ENCODE measurements at places on chromosomes 6 and 20.
A peak's percentile ranks its signal among the peaks of the same experiment; 100 is the strongest.

DNA sequence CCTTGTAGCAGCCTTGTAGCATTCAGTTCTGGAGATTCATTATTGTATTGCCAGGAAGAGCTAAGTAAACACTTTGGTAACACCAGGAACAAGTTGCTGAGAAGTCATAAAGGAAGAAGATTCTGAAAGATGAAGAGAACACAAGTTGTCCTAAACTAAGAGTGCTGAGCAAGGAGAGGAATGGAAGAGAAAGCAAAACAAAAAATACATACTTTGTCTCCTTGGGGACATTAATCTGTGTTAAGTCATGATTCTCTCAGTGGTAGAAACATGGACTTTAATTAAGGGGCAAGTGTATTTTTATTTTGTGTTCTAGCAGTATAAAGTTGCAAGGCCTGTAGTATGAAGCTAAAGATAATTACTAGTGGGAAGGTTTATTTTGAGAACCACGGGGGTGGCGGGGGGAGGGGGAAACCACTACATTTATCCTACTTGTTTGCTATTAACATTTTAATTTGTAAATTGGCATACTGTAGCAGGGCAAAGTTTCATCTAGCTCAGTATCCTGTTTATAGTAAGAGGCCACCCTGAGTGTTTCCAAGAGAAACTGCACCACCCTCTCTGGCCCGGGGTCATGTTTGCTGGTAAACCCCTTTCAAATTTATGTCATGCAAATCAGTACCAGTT is 463.0 kb downstream of the CDKAL1 start:
- DNase-seq = no peak

DNA sequence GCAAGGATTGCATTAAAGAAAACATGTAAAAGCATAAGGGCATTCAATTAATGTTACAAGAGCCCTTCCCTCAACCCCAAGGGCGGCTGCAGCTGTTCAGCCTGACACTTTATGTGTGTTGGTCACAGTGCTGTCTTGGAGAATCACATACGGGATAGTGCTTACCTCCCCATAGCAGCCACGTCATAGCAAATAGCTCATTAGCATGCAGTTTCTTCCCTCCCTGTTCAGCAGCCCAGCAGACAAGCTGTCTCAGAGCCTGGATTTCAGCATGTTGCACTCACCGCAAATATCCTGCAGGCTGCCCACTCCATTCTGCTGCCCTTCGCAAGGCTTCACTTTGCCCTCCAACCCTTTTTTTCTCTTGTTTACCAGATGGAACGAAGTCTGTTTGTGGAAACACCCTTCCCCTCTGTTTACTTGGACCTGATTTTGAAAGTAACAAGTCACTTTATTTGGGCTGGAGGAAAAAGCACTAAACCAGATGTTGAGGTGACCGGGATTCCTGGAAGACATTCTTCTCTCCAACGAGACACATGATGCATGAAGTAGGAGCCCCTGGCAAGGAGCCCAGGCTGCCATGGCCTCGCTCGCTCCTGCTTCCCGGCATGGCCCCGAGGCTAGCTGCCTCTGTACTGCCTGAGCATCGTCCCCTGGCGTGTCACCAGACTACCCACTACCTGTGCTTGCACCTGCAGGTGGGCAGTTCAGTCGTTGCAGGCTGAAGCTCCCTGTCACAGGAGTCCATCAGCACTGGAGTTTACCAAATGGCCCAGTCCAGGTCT is 151.6 kb upstream of the GMDS start:
- DNase-seq = no peak

DNA sequence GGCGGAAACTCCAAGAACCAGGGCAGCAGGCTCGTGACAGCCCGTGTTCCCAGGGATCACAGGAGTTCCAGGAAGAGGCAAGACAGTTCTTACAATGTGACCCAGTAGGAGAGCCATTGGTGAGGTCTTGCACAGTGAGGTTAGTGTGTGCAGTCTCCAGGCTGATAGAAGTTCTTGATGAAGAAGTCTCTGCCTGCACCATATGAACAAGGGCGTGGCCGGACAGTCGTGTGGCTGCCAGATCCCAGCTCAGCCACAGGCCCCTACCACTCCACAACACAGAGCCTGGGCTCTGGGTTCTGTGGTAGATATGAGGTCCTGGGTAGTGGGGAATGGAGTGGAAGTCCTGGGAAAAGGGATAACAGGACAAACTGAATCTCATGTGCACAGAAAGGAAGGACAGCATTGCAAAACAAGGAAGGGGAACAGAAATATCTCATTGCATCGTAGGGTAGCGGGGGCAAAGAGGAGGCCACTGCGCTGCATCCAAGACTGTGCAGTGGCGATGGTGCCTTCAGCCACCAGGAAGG is 65.2 kb downstream of the STX11 start:
- DNase-seq = peak; percentile 13

- no peak for DNase-seq
Measured at GRCh38 chr6:108764580-108764950, 83.7 kb upstream of the ARMC2 start.

- no peak for DNase-seq
Measured at GRCh38 chr20:11917663-11918062, at the start of gene BTBD3. BTBD3 (plus strand) TSS chr20:11917893; CDS start chr20:11918276, 383 bp downstream.

DNA sequence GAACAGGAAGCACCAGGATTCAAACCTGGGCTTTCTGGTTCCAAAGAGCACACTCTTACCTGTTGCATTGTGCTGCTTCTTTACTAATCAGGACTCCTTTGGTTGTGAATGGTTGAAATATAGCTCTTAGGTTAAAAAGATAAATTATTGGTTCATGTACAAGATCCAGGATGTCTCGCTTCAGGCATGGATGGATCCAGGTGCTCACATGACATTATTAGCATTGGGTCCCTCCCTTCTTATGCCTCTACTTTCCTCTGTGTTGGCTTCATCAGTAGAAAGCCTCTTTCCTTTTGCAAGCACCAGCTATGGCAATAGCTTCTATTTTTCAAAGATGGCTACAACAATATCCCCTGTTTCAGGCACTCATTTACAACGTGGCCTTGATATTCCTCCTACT is 217.7 kb upstream of the SULF2 start:
- DNase-seq = no peak

DNA sequence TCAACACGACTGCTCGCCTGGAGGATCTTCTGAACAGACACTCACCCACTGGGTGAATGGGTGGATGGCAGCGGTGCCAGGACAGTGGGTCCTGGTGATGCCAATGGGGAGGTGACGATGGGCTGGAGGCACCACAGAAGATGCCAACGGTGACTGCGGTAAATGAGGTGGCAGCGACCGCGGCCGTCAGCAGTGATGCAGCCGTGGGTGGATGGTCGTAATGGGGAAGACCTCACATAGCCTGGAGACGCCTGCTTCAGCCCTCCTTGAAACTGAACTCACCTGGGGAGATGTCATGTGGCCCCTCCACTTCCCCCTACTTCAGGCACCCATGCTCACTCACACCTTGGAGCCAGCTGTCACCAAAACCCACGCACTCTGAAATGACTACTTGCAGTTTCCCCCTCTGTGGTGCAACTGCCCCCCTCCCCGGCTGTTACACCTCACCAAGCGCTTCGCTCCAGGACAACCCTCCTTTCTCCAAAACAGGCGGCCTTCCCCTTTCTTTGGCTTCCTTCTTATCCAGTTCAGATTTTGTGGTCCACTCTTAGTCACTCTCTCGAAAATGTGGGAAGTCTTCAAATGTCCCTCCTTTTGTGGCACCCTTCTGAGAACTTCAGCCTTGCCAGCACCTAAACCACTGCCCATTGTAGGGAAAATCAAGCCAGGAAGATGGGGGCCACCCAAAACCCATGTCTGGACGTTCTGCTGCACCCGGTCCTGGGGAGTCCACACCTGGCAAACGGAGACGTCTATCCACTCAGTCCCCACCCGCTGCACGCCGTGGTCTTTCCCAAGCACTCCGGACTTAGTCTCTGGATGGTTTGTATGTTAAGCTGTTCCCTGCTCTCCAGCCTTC is 10.4 kb upstream of the ABHD16B start:
- DNase-seq = no peak

Data from activated T-cell treated with anti-CD3 and anti-CD28 coated beads, Interleukin-2, amount 50 U/mL, for 4 hours (primary cell).